ENCODE measurements at places on chromosomes 2 and 18.
A peak's percentile ranks its signal among the peaks of the same experiment; 100 is the strongest.

DNA sequence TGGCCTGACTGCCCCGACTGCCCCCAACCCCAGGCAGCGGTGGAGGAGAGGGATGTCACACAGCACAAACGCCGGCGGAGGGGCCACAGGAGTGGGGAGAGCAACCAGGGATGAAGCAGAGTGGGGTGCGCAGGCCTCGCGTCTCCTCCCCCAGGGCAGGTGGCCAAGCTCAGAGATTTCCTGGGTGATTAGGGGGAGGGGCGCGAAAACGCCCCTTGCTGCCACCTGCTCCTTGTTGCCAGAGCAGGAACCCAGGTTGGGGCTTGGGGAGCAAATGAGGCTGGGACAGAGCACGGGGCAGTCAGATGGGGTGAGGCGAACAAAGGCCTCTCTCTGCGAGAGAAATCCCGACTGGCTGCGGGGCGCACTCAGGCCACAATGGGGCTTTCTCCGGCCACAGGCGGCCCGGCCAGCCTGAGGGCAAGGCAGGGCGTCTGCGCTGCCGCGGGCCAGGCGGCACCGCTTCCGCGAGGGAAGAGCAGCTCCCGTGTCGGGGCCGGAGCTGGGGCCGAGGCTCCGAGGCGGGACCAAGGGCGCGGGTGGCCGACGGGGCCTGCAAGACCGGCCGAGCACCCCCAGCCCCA is 11.5 kb downstream of the TEX44 start:
- no peak for DNase-seq

DNA sequence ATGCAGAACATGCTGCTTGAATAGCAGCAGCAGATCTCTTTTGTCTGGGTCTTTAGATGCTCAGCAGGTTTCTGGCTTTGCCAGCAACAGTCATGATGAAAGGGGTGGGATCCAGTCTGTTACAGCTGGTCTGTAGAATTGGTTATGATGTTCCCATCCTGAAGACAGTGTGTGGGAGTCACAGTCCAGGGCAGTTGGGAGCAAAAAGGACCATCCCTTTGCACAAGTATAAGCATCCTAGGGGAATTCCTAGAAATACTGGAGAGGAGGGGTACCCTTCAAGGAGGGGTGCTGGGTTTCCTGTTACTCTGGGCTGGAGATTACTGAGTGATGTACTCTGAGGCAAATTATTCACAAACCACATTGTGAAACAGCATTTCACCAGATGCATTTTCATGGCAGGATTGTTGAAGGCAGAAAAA is 119.9 kb upstream of the RND3 start:
- DNase-seq = no peak

- no peak for DNase-seq
Observed at GRCh38 chr2:45134014-45134413, 124.8 kb upstream of the SIX2 start.

DNA sequence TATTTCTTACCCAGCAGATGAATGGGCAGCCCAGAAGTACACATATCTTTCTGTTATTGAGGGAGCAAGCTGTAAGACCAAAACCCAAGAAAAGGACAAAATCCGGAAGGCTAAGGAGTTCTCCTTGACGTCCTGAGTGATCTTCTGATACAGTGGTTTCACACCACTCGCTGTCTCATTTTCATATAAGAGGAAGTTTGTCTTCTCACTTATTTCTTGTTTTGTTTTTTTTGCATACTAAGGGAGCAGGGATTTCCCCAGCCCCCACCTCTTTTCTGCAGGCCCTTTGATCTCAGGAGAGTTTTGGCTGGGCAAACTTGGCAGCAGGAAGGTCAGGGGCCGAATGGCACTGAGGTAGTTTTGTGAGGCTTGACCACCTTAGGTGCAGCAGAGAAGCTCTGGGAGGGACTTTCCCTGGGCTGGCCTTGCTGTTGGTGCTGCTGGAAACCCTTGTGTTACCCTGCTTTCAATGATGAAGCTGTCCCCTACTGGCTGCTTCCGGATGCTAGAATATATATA is 13.3 kb downstream of the CHRNA1 start:
- DNase-seq = peak; percentile 18

GRCh38 chr2:2799151-2799697 is 468.1 kb upstream of the MYT1L start:
- no peak for DNase-seq

- no peak for DNase-seq
Observed at GRCh38 chr2:221060376-221060775, 511.7 kb downstream of the EPHA4 start.

- DNase-seq = no peak
Observed at GRCh38 chr18:44198612-44199284, 481.9 kb upstream of the SETBP1 start.

- no peak for DNase-seq
Observed at GRCh38 chr2:233501198-233502076, 65.1 kb downstream of the USP40 start.

DNA sequence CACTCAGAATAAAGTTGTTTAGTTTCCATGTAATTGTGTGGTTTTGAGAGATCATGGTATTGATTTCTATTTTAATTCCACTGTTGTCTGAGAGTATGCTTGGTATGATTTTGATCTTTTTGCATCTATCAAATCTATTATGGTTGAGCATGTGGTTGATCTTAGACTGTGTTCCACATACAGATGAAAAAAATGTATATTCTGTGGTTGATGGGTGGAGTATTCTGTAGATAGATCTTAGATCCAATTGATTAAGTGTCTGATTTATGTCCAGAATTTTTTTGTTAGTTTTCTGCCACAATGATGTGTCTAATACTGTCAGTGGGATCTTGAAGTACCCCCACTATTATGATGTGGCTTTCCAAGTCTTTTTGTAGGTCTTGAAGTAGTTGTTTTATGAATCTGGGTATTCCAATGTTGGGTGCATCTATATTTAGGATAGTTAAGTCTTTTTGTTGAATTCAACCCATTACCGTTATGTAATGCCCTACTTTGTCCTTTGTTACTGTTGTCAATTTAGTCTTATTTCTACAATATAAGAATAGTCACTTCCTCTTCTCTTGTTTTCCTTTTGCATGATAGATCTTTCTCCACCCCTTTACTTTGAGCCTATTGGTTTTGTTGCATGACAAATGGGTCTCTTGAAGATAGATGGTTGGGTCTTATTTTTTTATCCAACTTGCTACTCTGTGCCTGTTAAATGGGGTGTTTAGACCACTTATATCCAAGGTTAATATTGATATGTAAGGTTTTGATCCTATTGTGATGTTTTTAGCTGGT is 101.8 kb downstream of the TRABD2A start:
- no peak for DNase-seq

- DNase-seq = no peak
Observed at GRCh38 chr18:48611203-48611602, 72.4 kb downstream of the CTIF start.

DNA sequence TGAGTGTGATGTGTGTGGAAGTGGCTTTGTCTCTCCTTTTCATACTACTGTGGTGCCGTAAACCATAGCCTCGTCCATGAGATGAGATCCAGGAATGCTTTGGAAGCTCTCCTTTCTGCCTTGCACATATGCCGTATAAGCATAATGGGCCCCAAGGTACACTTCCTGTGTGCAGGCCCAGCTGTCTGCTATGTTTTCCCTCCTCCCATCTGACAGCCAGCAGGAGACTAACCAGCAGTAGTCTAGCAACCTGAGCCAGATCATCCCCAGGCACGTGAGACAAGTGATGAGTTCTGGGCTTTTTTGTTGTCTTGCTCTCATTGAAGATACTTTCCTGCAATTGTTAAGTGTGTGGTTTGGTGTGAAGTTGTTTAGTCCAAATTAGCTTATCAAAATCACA is 555.5 kb upstream of the LRRTM4 start:
- no peak for DNase-seq

All from stimulated activated CD8-positive, alpha-beta memory T cell treated with anti-CD3 and anti-CD28 coated beads, Interleukin-12 subunit alpha, Interleukin-12 subunit beta, amount 100 ng/mL, for 4 hours (primary cell).